ENCODE measurements at places on chromosomes 2 and 18.

DNA sequence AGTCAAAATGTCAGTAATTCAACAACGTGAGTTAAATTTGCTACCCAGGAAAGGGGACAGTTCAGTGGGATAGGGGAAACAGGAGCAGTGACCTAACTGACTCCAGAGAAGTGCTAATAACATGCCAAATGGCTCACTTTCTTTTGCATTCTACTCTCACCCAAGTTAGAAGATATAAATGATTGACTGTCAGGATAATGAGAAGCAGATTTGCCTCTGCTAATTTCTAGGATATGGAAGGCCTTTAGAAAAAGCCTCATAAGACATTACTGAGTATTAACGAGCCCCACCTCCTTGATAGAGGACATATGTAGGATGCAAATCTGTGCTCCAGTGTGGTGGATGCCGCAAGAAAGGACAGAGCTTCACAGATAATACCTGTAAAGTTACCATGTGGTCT lies 318.6 kb upstream of the NT5C1B start:
- DNase-seq: no peak

- no peak for DNase-seq
Measured at GRCh38 chr2:236214376-236214995, 46.3 kb upstream of the GBX2 start.

DNA sequence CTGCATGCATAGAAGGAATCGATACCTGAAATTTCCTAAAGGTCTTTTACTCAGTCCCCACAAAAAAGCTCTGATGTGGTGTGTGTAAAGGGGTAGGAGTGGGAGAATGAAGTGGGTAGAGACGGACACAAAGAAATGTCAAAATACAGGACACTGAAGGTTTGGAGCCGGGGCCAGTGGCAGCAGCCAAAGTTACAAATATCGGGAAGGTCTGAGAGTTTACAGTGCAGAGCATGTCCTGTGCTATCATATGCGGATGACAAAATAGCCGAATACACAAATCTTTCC lies 89.9 kb upstream of the STON1 start:
- DNase-seq: no peak

GRCh38 chr2:66569321-66569851 lies 134.5 kb downstream of the MEIS1 start:
- DNase-seq: no peak

DNA sequence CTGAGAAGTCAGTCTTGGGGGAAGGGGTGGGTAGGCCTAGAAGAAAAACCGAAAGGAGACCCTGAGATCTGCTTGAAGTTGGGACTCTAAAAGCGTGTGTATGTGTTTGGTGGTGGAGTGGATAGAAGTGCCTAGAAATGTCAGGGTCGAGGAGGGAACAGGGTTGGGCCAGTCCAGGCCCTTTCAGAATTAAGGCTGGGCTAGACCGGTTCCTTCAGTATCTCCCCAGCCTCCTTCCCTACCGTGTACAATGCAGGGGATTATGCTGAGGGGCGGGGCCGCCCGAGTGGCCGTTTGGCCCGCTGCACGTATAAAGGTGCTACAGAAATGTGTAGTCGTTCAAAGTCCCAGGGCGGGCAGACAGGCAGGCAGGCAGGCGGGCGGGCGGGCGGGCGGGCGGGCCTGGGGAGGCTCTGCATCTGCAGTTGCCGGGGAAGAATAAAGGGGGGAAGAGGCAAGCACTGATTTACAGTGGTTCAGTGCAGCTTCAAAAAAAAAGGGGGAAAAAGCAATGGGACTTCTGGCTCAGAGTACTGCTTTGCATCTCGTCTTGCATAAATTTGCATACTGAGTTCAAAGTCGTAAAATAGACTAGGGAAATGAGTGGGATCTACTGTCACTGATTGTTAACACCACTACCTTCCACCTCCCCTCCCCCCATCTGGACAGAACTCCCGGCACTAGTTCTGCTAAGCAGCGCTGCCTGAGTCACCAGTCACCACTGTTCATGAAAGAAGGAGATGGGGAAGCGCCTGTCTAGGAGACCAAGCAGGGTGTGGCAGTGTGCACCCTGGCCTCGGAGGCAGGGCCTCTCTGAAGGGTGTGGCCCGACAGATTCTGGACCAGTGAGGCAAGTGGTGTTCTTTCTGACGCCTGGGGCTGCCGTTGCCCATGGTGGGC lies 3.6 kb downstream of the IGFBP2 start:
- peak; percentile 23 for DNase-seq

DNA sequence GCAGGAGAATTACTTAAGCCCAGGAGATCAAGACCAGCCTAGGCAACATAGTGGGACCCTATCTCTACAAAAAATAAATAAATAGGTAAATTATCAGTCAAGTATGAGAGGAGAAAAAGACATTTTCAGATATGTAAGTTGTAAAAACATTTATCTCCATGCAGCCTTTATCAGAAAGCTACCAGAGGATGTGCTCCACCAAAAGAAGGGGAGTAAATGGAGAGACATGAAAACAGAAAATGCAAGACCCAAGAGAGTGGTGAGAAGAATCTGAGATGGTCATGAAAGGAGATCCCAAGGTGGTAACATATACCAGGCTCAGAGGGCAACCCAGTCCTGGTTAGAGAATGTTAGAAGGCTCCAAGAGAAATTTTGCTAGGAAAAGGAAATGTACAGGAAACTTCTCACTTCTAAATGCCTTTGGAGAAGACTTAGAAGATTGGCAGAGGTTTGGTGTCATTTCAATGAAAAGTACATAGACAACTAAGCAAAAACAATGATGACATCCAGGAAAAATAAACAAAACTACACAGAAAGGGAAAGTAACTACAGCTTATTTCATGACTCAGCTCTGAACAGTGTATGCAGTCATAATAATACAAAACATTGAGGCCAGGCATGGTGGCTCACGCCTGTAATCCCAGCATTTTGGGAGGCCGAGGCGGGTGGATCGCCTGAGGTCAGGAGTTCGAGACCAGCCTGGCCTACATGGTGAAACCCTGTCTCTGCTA lies 19.5 kb downstream of the CIB4 start:
- no peak for DNase-seq

DNA sequence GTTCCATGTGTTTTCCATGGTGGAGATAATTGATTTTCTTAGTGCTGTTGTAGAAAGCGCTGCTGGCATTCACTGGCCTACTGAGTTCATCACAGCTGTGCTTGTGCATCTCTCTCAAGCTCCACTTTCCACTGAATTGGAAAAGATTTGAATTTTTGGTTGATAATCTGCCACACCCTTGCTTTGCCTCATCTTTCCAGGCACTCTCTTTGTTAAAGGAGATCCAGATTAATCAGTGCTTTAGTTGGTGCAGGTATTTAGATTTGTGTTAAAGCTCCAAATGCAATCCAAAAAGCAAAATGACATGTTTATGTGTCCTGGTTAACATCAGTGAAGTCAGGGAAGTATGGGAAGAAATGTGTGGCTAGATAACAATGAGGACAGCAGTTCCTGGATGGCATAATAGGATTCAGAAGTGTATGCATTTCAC lies 2.7 kb upstream of the COL3A1 start:
- no peak for DNase-seq

- DNase-seq: no peak
Measured at GRCh38 chr2:239008677-239009588, 161.0 kb downstream of the TWIST2 start.

- no peak for DNase-seq
Measured at GRCh38 chr2:240451108-240451611, 15.7 kb downstream of the GPC1 start.

- no peak for DNase-seq
Measured at GRCh38 chr2:85421260-85422071, 3.0 kb downstream of the SH2D6 start.

DNA sequence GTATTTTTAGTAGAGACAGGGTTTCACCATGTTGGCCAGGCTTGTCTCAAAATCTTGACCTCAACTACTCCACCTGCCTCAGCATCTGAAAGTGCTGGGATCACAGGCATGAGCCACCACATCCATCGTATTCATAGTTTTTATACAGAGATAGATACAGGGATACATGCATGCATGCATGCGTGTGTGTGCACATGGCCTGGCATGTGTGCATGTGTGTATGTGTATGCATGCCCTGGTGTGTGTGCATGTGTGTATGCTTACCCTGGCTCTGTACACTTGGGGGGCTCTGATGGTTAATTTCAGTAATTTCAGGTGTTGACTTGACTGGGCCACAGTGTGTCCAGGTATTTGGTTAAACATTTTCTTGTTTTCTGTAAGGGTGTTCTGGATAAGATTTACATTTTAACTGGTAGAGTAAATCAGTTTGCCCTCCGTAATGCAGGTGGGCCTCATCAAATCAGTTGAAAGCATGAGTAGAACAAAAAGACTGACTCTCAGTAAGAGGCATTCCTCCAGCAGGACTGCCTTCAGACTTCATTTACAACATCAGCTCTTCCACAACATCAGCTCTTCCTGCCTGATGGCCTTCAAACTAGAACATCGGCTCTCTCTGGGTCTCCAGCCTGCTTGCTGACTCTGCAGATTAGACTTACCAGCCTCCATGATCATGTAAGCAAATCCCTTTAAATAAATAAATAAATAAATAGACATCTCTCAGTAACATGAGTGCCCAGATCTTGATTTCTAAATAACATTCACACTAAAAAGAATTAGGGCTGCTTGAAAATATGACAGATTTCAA lies 30.8 kb downstream of the SESTD1 start:
- DNase-seq: no peak

DNA sequence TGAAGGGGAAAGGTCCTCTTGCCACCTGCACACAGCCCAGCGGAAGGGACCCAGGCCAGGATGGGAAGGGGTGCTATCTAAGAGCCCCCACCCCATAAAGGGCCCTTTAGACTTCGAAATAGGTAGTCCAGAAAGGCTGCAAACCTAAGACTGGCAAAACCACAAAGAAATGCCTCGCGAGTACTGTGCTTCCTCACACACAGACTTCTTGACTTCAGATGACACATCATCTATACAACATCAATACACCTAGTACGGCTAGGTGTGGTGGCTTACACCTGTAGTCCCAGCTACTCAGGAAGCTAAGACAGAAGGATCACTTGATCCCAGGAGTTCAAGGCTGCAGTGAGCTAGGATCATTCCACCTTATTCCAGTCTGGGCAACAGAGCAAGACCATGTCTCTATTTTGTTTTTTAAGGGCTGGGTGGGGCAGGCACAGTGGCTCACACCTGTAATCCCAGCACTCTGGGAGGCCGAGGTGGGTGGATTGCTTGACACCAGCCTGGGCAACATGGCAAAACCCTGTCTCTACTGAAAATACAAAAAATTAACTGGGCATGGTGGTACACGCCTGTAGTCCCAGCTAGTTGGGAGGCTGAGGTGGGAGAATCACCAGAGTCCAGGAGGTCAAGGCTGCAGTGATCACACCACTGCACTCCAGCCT lies 125.8 kb downstream of the CABLES1 start:
- no peak for DNase-seq

DNA sequence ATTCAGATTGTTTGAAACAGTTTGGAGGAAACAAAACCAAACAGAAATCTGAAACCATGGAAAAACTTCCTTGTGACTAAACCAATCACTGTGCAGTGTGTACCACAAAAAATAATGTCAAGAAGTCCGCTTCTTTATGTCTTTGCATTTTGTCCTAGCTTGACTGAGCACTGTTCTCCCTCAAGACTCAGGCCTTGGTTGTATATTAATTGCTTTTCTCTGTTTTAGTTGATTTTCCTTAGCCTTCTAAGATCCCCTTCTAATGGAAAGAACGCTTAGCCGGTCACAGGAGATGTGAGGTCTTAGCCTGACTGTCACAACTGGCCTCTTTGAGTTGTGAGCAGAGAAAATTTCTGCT lies 56.6 kb downstream of the LCLAT1 start:
- DNase-seq: no peak

GRCh38 chr2:219331560-219332213 lies 857 bp downstream of the RESP18 start:
- peak; percentile 72 for DNase-seq

DNA sequence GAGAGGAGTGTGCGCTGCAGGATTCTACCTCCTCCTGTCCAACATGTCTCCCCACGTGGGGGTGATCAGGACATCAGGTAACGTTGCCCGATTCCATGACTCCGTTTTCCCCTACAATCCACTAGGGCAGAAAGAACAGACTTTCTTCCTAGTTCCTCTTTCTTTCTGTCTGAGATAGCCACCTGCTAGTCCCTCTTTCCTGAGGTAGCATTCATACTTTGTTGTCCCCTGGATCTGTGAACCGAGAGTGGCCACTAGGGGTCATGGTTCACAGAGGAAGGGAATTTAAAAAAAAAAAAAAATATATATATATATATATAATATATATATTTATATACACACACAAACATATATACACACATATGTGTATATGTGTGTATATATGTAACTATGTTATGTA lies 210.0 kb upstream of the ZNF521 start:
- DNase-seq: peak; percentile 26
